ENCODE measurements at places on chromosomes 3 and 15. TPM values are rescaled to one million over a fixed set of nuclear protein-coding genes. Genes with fewer than 3 reads are reported as not detected.

- DNase-seq = no peak
Measured at GRCh38 chr3:138944654-138944928, 2.3 kb downstream of the FOXL2 start.

FBXO40 gene
- polyA plus RNA-seq = not detected

DNA sequence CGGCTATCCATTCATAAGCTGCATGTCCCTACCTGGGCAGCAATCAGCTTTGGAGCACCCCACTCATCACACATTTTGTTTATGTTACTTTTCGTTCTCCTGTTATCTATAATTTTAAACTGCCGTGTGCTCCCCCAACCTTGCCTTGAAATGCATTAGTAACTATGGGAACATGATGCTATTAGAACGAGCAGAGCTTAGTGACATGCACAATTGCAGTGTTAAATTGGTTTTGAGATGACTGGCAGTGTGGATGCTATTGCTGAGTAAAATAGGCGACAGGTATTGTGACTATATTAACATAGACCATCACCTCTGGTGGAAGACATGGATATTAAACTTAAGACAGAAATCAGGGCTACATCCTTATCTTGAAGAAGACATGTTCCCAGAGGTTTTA, 191.6 kb downstream of the KCNAB1 start:
- no peak for DNase-seq

DNA sequence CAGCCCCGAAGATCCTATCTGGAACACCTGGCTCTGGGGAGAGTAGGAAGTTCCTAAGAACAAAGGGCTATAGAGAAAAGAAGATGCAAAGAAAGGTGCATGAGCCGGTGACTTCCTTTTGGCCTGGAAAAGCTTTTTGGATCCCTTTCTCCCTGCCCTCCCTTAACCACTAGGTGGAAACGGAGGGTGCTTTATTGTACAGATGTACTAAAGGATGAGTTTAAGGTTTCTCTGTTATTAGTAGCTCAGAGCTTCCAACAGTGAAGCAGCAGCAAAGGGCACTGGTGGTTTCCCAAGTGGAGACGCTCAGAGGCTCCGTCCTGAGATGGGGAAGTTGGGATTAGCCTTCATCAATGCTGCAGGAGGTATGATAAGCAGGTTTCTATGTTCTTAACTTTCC, 5.9 kb upstream of the ADGRG7 start:
- DNase-seq = no peak

C3orf49 gene
- not detected for polyA plus RNA-seq

GRCh38 chr15:67145710-67146109, 80.3 kb downstream of the SMAD3 start:
- DNase-seq = no peak

TIMP4 gene
- polyA plus RNA-seq = not detected

GRCh38 chr15:44804298-44805046, 68.1 kb downstream of the TRIM69 start:
- DNase-seq = no peak
